ENCODE measurements at places on chromosomes 4 and X.
A peak's percentile ranks its signal among the peaks of the same experiment; 100 is the strongest.

GRCh38 chr4:163693211-163693610 lies 198.7 kb downstream of the TMA16 start:
- no peak for DNase-seq

DNA sequence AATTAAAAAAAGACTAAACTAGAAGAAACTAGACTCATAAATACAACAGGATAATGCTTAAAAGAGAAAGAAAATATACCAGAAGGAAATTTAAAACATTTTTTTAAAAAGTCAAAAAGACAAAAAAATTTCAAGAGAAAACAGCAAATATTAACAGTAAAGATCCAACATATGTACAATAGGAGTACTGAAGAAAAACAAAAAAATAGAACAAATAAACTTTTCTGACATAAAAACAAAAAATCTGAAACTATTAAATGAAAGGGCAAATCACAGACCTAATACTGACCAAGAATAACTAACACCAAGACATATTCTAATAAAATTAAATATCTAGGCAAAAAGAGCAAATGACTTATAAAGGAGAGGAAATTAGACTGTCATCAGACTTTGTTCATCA lies 11.5 kb downstream of the DNAJB14 start:
- DNase-seq: no peak

DNA sequence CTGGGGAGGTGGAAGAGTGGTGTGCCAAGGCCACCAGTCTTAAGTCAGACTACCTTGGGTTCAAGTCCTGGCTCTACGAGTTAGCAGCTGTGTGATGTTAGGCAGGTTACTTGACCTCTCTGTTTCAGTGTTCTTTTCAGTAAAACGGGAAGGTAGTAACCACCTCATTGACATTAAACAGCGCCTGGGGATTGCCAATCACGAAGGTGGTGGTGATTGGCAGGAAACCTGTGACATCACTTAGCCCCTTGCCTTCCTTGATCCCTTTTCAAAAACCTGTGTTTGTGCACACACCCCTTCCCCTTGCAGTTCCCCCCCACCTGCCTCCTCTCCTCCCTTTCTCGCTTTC lies 7.6 kb downstream of the KLF3 start:
- no peak for DNase-seq

DNA sequence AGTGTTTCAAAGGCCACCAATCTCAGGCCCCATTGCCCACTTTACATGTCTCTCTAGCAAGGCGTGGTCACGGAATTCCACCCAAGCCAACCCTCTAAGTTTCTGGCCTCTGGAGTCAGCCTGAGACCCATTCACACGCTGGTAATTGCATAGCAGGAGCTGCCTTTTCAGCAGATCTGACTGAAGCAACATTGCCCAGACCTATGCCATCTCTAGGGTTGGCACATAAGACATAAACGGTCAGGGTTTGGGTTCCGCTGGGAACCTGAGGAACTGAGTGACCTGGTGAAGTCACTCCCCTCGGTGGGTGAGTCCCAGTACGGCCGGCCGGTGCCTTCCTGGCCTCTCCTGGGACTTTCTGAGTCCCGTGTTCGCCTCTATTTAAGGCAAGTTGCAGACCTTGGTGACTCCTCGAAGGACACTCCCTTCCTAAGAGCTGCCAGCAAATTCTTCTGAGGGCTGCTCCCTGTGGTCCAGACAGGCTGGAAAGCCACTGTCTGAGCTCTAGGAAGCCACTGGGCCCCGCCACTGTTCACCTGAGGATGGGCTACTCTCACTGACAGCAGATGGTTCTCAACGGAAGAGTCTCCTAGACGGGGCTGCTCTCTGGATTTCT lies 15.9 kb downstream of the CTAG1A start:
- no peak for DNase-seq

- DNase-seq: no peak
These were observed 79.8 kb downstream of the PPEF2 start for GRCh38 chr4:75822416-75822815.

GRCh38 chrX:133985967-133986683 lies 731 bp upstream of the GPC3 start:
- no peak for DNase-seq

- DNase-seq: no peak
These were observed 35.3 kb downstream of the AREG start for GRCh38 chr4:74480267-74480666.

GRCh38 chrX:154411981-154412340 lies 622 bp downstream of the TAFAZZIN start:
- peak; percentile 82 for DNase-seq

- DNase-seq: no peak
These were observed 555.5 kb downstream of the IL15 start for GRCh38 chr4:142191901-142192300.

DNA sequence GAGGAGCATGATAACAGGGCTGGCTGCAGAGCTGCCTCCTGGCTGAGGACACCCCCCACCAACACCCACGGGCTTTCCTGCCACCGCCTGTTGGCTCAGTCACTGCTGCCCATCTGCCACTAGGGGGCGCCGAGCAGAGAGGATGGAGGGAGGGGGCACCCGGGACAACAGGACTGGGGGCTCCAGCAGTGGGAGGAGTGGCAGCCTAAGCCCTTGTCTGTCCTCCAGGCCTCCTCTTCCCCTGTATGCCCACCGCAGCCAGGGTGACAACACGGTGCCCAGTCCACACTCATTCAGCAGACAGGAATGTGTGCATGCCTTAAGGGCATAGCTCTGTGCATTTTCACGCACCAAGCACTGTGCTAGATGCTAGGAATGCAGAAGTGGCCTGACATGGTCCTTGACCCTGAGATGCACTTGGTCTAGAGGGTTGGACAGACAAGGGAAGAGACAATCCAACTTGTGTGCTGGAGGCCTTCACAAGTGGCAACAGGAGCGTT lies 149.9 kb downstream of the AMMECR1 start:
- peak; percentile 20 for DNase-seq

GRCh38 chr4:87901422-87901992 lies 68.7 kb downstream of the MEPE start:
- DNase-seq: no peak

DNA sequence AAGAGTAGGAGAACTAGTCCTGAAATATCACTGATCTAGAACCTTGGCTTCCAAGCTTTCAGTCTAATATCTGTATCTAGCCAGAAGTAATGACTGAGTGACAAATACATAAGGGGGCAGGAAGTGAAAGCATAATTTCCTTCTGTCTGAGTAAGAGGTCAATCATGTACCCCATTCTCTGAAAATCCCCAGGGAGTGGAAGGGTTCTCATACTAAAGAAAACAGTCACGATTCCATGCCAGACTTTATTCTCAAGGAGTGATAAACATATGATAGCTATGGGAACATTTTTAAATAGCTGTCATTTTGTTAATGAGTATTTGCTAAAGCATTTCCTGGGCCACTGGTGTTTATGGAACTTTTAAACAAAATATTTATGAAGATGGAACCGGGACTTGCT lies 308.5 kb downstream of the ARHGAP24 start:
- DNase-seq: no peak

DNA sequence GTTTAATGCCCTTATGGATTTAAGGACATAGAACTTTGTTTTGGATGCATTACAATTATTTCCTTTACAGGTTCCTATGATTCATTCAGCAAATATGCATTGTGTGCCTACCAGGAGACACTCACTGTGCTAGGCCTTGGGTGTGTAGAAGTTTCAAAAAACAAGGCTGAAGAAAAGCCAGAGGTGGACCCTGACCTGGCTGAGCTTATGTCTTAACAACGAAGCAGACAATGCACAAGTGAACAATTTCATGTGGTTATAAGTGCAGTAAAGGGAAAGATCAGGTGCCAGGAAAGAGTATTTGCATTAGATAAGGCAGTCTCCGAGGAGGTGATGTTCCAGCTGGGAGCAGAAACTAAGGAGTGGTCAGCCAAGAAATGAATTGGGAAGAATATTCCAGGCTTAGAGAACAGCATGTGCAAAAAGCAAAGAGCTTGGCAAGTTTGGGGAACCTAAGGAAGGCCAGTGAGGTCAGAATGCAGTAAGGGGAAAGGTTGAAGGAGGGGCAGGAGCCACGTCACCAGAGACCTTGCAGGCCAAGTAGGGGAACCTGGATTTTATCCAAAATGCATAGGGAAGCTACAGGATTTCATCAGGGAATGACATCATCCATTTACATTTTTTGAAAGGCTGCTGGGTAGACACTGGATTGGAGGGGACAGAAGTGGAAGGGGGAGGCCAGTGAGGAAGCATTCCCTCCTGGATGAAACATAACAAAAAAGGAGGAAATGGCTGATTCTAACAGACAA lies 193.6 kb downstream of the SOWAHB start:
- no peak for DNase-seq

DNA sequence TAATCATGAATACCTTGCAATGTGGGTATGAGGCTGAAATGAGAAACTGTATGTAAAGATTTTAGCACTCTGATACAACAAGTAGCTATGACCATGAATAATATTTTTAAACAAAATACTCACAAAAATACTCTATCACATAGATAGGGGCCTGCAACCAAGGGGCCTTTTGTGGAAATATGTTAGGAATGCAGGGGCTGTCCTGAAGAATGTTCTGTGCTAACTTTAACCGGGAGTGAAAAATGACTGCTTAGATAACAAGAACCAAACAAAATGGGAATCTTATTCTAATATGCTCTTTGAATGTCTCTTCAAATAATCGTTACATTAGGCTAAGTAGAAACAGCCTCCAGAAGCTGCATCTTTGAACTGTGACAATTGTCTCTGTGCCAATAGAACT lies 37.9 kb upstream of the GYPA start:
- DNase-seq: no peak

GRCh38 chr4:42320822-42321388 lies 76.4 kb upstream of the SHISA3 start:
- no peak for DNase-seq

- no peak for DNase-seq
These were observed 1.8 kb downstream of the IQSEC2 start for GRCh38 chrX:53279296-53280237.
